AG20443 (cell line): ENCODE measurements at places on chromosomes 11 and 22.

DNA sequence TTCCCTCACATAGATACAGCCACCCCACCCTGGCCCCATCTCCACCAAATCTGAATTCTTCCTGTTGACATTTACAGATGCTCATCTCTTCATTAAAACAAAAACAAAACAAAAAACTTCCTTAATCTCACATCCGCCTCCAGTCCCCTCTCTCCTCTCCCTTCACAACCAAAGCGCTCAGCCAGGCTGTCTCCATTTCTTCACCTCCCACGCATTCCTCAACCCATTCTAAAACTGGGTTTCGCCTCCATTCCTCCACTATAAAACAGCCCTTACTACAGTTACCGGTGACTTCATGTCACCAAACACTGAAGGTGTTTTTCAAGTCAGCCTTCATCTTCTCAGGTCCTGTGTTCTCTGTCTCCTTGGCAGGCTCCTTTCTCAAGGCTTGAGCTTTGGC, 9.6 kb downstream of the BACE1-AS start:
- DNase-seq, result no peak

GRCh38 chr11:12683874-12684273, 9.7 kb downstream of the TEAD1 start:
- DNase-seq, result no peak

- no peak for DNase-seq
These were observed 18.2 kb upstream of the MOB2 start for GRCh38 chr11:1504581-1505290.

GRCh38 chr11:35722641-35723040, 60.1 kb downstream of the TRIM44 start:
- DNase-seq, result no peak

GRCh38 chr11:86230179-86230804, 14.3 kb upstream of the EED start:
- no peak for DNase-seq

- DNase-seq, result no peak
These were observed 116.6 kb downstream of the NAV2 start for GRCh38 chr11:19829109-19829837.

DNA sequence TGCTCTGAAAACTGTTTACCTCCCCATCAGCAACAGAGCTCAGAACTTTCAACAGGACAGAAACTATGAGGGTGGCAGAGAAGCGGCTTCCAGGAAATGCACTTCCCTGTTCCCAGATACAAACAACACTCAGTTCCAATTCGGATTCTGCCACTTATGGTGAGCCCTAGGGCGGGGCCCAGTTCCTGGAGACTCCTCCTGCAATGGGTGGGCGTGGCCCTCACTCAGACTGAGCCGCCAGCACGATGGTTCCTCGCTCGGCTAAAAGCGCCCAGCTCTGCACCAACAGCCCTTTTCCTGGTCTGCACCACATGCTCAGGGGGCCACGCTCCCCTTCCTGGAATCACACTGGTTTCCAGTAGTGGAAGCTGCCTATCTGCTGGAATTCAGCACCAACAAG, 314.1 kb downstream of the CTTN start:
- DNase-seq, result peak; percentile 70

GRCh38 chr22:40703736-40704135, 24.5 kb downstream of the MCHR1 start:
- DNase-seq, result no peak

- DNase-seq, result no peak
These were observed 327.1 kb downstream of the FAM181B start for GRCh38 chr11:82406611-82407010.

GRCh38 chr11:71080239-71081097, 171.9 kb downstream of the SHANK2 start:
- DNase-seq, result peak; percentile 72

DNA sequence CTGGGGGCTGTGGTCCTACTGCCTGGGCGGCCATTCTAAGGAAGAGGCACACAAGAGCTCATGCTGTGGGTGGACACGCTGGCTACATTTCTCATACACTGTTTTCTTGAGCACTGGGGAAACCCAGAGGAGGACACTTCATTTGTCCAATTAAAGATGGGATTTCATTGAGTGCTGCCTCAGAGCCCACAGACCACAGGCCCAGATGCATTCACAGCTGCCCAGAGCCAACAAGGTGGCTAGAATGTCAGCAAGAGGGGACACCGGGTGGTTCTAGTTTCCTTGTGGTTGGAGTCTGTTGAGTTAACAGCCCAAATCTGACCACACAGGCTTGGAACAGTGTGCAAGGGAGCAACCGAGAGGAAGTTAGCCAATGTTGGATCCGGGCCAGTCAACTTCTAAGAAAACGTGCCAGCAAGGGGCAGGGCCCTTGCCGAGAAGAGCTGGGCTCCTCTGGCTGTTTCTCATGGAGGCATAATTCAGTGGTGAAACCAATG, 35.0 kb upstream of the SORL1 start:
- DNase-seq, result peak; percentile 86

GRCh38 chr22:32622004-32622743, 147.6 kb downstream of the FBXO7 start:
- peak; percentile 90 for DNase-seq

DNA sequence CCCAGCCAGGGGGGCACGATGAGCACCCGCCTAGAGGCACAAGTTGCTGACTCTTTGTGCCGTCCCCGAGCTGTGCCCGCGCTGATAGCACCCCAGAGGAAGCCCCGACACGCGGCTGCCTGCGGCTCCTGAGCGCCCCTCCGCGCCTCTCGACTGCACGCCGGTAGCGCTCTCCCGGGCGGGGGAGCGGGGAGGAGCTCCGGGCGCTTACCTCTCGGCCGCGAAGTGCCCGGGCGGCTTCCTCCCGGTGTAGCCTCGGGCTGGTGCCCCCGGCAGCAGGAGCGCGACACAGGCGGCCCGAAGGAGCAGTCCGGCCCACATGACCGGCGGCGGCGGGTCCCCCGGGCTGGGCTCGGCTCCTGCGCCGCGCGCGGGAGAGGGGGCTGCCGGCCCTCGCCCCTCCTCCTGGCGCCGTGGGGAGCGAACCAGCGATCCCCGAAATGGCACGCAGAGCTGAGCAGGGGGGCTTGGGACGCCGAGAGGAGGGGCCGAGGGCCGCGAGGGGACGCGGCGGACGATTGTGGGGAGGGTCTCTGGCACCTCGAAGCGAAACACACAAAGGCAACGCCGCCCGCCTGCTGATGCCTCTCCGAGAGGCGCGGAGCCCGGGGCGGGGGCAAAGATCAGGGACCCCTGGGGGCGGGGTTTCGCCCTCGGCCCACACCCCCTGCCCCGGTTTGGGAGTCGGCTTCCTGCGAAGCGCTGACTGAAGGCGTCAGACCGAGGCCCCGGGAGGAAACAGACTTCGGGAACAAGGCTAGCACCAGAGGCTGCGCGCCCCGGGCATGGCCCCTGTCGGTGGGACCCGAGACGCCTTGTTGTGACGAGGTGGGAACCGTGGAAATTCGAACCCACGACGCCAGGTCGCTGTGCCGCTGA, at the start of gene VWCE:
VWCE (minus strand) TSS at position 600 of the 879 bp plus-strand sequence; CDS start at position 321, 279 bp downstream.
- peak; percentile 80 for DNase-seq

- no peak for DNase-seq
These were observed 5.3 kb downstream of the CDPF1 start for GRCh38 chr22:46244771-46245170.

DNA sequence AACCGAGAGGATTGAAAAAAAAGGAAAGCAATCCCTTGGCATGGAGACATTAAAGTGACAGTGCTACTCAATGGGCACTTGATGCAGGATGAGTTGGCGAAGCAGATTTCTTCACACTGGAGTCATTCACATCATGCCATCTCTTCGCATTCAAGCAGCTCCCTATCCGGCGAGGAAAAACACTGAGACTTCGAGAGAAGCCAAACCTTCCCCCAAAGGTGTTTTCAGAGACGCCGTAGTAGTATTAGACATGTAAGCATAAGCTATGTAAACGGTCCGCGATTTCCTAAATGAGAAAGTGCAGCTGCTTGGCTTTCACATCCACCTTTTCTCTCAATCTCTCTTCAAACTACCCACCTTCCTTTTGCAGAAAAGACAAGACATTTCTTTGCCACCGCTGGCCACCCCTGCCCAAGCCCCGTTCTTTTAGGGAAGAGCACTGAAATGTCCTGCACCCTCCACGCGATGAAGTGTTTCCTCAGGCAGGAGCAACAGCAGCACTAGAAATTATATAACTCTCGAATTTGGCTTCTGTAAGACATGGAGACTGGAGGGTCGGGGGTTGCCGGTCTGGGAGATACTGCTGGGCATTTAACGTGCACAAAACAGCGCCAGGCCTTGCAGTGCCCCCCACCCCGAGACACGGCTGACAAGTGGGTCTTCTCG, at the start of gene DLG2:
DLG2 (minus strand) TSS at position 13 of the 666 bp plus-strand sequence.
- peak; percentile 46 for DNase-seq

- no peak for DNase-seq
These were observed 62.4 kb upstream of the POU2AF1 start for GRCh38 chr11:111441443-111441842.

DNA sequence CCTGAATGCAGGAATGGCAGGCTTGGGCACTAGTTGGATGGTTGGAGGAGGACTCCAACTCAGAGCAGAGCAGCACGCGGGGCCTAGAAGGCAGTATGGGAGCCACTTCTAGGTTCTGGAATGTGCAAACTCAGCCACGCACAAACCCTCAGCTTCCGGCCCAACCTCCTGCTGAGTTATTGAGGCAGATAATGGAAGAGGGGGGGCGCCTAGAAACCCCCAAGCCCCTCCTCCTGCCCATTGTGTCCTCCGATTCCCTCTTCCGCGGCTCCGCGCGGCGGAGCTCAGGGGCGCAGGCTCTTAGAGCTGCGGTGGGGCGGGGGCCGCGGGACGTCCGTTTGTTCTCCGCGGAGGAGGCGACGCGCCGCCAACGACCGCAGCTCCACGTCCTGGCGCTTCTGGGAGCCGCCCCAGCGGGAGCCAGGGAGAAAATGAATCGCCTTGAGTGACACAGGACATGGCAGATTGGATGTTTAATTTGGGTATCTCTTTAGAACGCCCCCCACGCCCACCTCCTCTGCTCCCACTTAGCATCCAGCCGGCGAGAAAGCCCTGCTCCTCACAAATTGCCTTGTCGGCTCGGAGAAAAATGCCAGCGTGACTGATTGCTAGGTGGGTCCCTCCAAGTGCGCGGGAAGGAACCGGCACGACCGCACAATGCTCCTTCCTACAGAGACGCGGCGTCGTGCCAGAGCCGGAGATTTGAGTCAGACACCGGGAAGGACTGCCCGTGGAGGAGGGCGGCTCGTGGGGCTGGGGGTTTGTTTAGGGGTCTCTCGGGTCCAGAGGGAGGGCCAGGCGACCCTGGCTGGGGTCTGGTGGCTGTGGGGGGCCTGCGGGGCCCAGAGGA, 144.6 kb downstream of the NECTIN1 start:
- peak; percentile 68 for DNase-seq
